Adrenal gland (tissue), 19 donors: ENCODE measurements at places on chromosomes 2 and 18.

DNA sequence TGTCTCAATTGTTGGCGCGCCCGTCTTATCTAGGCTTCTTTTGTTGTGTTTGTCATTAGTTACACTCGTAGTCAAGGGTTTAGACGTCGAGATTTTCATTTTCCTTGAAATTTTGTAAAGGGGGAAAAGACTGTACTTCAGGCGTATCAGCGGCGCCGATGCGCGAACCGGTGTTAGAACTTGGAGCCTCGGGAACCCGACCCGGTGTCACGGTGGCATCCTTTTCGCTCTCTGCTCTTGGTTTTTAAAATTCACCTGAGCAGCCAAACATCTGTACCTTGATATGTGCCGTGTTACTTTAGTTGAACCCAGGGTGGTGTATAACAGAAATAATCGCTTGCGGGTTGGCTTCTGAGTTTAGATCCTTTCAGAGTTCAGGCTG, 643 bp downstream of the RMC1 start:
- H3K36me3 ChIP-seq, result no peaks in the 10 kb centered on the region
- H3K4me3 ChIP-seq, result peak overlapping the region; percentile 69
- peaks cover 6% of the 10 kb centered on the region for H3K4me1 ChIP-seq

DNA sequence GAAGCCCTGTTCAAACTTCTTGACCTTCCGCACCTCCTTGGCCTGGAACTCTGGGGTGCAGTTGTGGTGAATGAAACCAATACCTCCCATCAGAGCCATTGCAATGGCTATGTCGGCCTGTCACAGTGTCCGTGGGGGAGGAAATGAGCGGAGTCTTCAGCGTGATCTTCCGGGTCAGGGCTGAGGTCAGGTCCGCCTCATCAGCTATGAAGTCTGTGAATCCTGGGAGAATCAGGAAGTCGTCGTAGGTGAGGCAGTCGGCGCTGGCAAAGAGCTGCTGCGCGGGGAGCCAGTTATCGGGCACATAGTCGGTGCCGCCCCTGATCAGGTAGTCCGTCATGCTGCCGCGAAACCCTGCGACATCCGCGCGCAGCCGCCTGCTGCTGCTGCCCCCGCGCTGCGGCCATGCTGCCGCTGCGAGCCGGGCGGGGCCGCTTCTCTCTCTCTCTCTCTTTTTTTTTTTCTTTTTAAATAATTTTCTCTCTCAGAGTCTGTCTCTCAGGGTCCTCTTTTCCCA, 154.1 kb upstream of the ZSWIM2 start:
- no peaks in the 10 kb centered on the region for H3K27me3 ChIP-seq
- H3K27ac ChIP-seq, result no peak overlapping the region
- DNase-seq, result peak; percentile 35
- no peak overlapping the region for H3K4me3 ChIP-seq
- no peaks in the 10 kb centered on the region for H3K4me1 ChIP-seq

DNA sequence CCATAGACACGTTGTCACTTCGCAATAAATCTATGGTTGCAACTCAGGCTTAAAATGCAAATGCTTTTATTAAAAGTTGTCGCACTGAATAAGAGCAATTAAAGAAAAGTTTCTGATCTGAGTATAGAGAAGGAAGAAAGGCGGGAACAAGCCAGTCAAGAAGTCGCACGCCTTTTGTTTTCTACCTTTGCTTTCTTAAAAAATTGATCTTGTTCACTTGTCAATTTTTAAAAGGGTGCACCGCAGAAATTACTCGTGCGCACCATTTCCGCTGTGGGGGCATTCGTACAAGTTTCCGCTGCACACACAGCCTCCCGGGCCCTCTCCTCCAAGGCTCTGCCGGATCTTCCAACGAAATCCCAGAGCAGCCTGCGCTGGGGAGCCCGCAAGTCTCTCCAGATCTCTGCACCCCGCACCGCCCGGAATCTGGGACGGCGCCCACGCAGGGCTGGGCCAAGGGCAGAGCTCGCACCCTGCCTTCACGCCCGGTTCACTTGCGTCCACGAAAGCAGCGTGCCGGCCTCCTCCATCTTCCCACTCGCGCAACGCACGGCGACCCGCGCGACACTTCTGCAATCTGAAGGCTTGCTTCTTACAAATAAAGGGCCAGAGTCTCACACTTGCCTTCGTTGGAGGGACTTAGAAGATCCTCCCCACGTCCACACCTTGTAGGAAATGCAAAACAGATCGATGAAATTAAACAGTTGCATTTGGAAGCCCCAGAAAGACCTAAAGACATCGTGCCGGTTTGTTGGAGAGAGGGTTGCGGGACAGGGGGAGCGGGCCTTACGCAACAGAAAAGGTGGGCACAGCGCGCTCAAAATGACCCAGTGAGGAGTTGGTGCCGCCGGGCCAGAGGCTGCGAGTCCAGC, 2.6 kb upstream of the SALL3 start:
- H3K4me1 ChIP-seq, result peaks cover 31% of the 10 kb centered on the region
- H3K36me3 ChIP-seq, result no peaks in the 10 kb centered on the region
- no peak overlapping the region for H3K27ac ChIP-seq

GRCh38 chr18:48454261-48454757, 45.1 kb upstream of the ZBTB7C start:
- H3K4me1 ChIP-seq, result peaks cover 16% of the 10 kb centered on the region
- H3K4me3 ChIP-seq, result no peak overlapping the region
- H3K27ac ChIP-seq, result peak overlapping the region; percentile 42
- H3K27me3 ChIP-seq, result no peaks in the 10 kb centered on the region

- no peaks in the 10 kb centered on the region for H3K27me3 ChIP-seq
- H3K27ac ChIP-seq, result no peak overlapping the region
- no peaks in the 10 kb centered on the region for H3K36me3 ChIP-seq
- H3K4me3 ChIP-seq, result no peak overlapping the region
Measured at GRCh38 chr2:239831001-239831731, 194.0 kb downstream of the NDUFA10 start.

DNA sequence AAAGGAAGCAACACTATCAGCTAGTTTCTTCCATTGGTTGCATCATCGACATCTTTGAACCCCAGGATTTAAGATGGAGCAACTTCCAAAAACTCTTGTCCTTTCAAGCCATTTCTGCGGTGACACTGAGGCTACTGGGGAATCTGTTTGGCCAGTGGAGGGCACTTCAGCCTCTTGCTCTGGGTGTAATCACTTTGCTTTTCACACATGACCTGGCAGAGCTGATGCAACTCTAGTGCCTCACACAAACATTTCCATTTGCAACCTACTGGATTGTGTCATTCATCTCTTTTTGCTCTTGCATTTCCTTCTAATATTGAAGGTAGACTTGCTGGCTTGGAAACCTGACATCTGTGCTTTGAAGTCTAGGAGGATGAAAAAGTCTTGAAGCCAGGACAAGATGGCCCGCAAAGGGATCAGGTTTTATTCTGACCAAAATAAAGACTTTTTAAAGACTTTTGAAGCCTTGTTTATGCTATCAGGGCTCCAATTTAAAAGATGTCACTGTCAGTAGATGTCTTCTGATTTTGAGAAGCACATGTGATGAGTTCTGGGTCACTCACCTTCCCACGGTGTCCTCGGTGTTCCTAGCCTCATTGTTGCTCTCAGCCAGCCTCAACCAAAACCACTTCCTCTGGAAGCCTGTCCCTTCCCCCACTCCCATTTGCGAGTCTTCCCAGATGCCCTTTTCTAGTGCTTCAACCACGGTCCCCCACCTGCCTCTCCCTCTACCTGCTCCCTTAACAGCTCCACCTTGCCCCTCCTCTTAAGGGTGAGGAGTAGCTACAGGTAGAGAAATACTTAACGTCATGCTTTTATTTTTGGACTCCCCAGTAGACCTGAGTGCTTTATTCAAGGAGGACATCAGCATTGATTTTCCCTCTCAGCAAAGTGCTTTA, 69.7 kb upstream of the KCNE4 start:
- no peaks in the 10 kb centered on the region for H3K36me3 ChIP-seq
- no peaks in the 10 kb centered on the region for H3K27me3 ChIP-seq
- no peak overlapping the region for H3K27ac ChIP-seq
- H3K4me3 ChIP-seq, result no peak overlapping the region
- no peaks in the 10 kb centered on the region for H3K4me1 ChIP-seq

- no peak overlapping the region for H3K27ac ChIP-seq
- no peaks in the 10 kb centered on the region for H3K36me3 ChIP-seq
- no peaks in the 10 kb centered on the region for H3K4me1 ChIP-seq
- no peak overlapping the region for H3K4me3 ChIP-seq
- DNase-seq, result no peak
Measured at GRCh38 chr18:70468861-70469547, 180.2 kb downstream of the SOCS6 start.

DNA sequence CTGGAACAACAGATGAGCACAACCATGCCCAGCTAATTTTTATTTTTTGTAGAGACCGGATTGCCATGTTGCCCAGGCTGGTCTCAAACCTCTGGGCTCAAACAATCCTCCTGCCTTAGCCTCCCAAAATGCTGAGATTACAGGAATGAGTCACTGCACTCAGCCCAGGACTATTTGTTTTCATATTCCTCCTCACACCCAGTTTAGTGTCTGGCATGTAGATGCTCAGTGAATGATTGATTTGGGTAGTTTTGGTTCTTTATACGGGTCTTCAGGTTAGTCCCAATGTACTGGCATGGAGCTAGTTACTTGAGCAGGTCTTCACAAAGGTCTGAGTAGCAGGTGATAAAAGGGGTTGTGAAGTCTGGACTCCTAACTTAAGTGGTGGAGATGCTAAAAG, 6.2 kb downstream of the EIF2B4 start:
- no peaks in the 10 kb centered on the region for H3K36me3 ChIP-seq
- no peak overlapping the region for H3K4me3 ChIP-seq

GRCh38 chr18:59573962-59574361, 123.3 kb downstream of the CCBE1 start:
- H3K27me3 ChIP-seq, result no peaks in the 10 kb centered on the region
- H3K36me3 ChIP-seq, result no peaks in the 10 kb centered on the region
- H3K4me3 ChIP-seq, result no peak overlapping the region

DNA sequence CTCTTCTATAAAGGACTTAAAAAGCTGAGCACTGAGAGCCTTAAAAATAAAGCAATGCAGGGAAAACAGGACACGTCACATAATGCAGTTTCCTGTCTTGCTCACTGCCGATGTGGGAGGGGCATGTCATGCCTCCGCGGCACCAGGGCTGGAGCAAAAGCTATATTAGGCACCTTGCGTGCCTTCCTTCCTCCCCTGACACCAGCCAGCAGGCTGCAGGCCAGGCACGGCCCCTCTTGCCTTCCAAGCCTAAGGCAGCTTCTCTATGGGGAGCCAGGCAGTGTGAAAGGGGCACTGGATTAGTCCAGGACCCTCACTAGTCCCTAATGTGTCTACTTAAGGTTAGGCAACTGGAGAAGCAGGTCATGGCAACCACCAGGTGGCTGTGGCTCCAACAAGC, 26.3 kb downstream of the MRPL35 start:
- H3K36me3 ChIP-seq, result no peaks in the 10 kb centered on the region
- H3K27ac ChIP-seq, result no peak overlapping the region
- no peak overlapping the region for H3K4me3 ChIP-seq
- peaks cover 19% of the 10 kb centered on the region for H3K4me1 ChIP-seq

GRCh38 chr2:118936936-118937335, 5.1 kb upstream of the MARCO start:
- no peak for DNase-seq
- H3K27ac ChIP-seq, result no peak overlapping the region
- no peaks in the 10 kb centered on the region for H3K4me1 ChIP-seq
- no peaks in the 10 kb centered on the region for H3K27me3 ChIP-seq
- H3K36me3 ChIP-seq, result no peaks in the 10 kb centered on the region
- H3K4me3 ChIP-seq, result no peak overlapping the region
